Uterus (tissue), 4 donors: ENCODE measurements at places on chromosomes 13 and 19.

DNA sequence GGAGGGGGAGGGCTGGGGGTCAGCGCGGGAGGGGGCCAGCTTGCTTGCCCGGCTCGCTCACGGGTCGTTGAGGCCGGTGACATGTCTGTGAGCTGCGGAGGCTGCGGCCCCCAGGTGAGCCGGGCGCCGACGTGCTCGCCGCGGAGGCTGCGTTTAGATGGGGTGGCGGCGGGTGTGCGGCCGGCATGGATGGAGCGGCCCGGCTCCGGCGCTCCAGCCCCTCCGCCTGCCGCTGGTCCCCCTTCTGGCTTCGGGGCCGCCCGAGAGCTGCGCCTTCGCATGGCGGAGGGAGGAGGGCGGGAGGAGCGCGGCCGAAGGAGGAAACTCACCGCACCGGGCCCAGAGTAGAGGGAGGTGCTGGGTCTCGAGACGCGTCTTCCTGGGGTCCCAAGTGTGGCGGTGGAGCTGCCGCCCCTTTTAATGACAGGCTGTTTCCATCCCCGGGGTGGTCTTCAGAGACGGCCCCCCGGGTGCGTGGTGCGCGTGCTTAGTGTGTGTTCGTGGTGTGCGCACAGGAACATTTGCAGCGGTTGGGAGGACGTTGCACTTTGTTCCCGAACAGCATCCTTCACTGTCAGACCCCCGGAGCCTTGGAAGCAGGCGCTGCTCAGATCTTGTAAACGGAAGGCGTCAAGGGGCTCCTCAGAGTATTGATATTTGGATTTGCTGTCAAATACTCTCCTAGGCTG, at the start of gene AKAP11:
Gene AKAP11 (plus strand): TSS at position 38 of the 689 bp plus-strand sequence. CDS start 14,197 bp downstream, outside the sequence.
- H3K4me3 ChIP-seq, result peak within 1 kb of the TSS; percentile 72
- peak within 1 kb of the TSS; percentile 92 for H3K27ac ChIP-seq
- H3K36me3 ChIP-seq, result no peaks in the 10 kb centered on the region
- no peaks in the 10 kb centered on the region for H3K4me1 ChIP-seq
- peak; percentile 28 for DNase-seq
- H3K27me3 ChIP-seq, result no peaks in the 10 kb centered on the region

DNA sequence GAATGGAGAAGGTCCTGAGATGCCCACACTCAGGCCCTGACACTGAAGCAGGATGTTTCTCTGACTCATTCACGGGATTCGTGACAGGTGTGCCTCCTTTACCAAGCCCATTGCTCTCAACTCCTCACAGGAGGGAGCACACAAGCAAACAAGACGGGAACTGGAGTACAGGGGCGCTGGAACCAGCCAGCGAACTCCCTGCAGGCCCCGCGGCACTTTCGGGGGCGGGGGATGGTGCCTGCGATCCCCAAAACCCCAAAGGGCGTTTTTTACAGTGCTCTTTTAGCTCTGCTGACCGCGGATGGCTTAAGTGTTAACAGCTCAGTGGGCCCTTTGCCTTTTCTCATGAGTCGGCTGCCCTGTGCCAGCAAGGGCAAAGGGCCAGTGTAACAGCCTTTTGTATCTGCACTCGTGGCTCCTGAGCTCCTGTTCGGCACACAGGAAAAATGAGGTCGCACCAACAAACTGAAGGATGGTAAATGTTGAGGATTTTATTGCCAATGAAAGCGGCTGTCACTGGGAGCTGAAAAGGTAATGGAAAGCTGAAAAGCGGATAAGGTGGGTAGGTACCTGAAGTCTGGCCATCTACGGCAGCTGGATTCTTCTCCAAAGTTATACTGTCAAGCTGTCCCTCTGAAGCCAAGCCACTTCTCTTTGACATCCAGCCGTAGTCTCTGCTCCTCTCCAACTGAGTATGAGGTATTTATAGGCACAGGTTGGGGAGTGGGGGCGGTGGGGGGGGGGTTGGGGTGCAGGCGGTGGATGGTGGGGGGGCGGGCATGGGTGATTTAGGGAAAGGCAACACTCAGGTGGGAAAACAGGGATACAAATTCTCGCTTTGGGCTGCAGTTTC, 65.0 kb upstream of the TRPC4 start:
- no peak overlapping the region for H3K4me3 ChIP-seq
- H3K27ac ChIP-seq, result no peak overlapping the region
- no peak for DNase-seq
- no peaks in the 10 kb centered on the region for H3K36me3 ChIP-seq

- no peak overlapping the region for H3K27ac ChIP-seq
- H3K4me3 ChIP-seq, result no peak overlapping the region
- DNase-seq, result no peak
These were observed 155.5 kb downstream of the TBC1D4 start for GRCh38 chr13:75326173-75327134.

DNA sequence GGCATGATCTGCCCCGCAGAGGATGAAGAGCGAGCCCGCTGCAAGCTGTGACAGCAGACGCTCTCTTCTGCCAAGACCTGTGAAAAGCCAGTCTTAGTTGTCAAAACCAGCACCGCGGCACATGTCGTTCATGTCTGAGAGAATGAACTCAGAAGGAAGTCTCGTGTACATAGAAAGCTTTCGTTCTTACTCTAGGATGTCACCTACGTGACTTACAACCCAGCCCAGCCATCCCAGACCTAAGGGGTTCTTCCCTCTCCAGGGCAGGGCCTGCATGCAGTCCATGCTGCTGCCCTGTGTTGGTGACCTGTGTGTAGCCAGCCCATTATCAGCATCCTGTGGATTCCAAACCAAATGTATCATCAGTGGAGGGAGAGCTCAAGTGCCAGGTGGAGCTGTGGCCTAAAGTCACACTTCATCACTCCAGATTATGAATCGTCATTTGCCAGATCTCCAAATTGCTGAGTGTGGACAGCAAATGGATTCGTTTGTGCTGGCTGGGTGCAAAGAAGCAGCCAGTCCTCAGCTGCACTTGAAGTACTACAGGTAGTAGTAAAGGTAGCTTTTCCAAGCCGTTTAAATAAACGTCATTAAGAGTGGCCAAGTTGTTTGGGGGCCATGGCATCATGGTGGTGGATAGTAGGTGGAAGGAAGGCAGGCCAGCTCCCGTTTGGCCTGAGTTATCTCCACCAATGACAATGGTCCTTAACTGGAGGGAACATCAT, 73.9 kb upstream of the GPR183 start:
- H3K4me1 ChIP-seq, result no peaks in the 10 kb centered on the region
- no peak overlapping the region for H3K4me3 ChIP-seq
- H3K27ac ChIP-seq, result no peak overlapping the region

DNA sequence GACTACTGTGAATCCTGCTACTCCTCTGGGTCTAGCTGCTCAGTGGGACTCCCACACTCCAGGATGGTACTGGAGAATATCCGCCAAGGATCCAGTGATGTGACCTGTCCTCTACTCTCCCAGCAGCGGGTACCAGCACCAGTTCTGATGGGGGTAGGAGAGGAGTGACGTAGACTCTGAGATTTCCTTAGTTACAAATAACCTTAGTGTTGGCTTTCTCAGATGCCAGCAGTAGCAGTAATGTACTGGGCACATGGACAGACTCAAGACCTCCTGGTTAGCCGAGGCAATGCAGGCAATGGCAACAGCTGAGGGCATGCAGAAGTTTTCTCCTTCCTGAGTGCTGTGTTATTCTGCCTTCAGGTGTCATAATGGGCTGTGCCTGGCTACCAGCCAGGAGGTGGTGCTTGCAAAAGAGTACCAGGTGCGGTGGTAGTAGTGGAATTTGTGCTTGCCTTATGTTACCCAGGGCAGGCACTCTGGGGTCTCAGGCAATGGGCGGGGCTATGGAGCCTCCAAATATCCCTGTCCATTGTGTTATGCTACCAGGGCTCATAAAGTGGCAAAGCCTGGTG, 105.3 kb upstream of the KLF5 start:
- H3K4me3 ChIP-seq, result no peak overlapping the region
- H3K36me3 ChIP-seq, result no peaks in the 10 kb centered on the region
- H3K27me3 ChIP-seq, result no peaks in the 10 kb centered on the region
- H3K4me1 ChIP-seq, result no peaks in the 10 kb centered on the region
- no peak overlapping the region for H3K27ac ChIP-seq

DNA sequence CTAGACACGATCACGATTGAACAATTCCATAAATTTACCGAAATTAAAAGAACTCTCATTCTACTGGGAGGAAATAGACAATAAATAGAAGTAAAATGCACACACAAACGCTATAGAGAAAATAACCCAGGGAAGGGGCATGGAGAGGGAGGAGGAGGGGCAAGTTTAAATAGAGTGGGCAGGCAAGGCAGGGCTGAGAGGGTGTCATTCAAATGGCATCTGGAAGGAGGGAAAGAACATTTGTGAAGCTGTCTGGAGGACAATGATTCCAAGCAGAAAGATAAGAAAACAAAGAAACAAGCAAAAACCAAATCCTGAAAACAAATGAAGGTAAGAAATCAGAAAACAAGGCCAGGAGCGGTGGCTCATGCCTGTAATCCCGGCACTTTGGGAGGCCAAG, 45.6 kb upstream of the GTF2F2 start:
- H3K27me3 ChIP-seq, result no peaks in the 10 kb centered on the region
- H3K4me3 ChIP-seq, result no peak overlapping the region
- H3K27ac ChIP-seq, result no peak overlapping the region
- no peak for DNase-seq
- no peaks in the 10 kb centered on the region for H3K4me1 ChIP-seq

DNA sequence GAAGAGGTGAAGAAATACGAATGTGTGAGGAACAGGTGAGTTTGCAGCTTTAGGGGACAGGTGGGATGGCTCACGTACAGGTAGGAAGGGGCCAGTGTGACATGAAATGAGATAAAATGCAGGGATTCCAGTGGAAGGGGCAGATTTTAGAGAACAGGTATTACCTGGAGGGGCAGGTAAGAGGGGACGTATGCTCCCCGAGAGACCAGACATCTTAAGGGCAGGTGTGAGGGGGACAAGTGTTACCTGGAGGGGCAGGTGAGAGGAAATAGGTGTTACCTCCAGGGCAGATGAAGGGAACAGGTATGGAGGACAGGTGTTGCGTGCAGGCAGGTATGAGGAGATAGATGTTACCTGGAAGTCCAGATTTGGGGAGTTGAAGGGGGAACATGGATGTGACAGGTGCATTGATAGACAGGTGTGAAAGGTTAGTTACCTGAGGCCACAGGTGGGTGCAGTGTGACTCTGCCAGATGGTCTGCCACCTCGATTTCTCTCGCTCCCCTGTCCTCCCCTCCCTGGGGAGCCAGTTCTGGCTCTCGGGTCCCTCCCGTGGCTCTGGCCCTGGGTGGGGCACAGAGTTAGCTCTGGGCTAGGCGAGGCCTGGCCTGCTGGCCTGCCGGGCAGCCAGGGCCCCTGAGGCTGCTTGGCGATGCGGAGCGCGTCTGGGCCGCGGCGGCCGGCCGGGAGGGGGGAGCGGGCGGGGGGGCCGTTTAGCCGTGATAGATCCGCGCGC, 2.1 kb downstream of the ERFL start:
- H3K4me1 ChIP-seq, result peaks cover 11% of the 10 kb centered on the region
- peaks cover 22% of the 10 kb centered on the region for H3K27me3 ChIP-seq
- no peak overlapping the region for H3K27ac ChIP-seq
- H3K36me3 ChIP-seq, result no peaks in the 10 kb centered on the region
- DNase-seq, result no peak

DNA sequence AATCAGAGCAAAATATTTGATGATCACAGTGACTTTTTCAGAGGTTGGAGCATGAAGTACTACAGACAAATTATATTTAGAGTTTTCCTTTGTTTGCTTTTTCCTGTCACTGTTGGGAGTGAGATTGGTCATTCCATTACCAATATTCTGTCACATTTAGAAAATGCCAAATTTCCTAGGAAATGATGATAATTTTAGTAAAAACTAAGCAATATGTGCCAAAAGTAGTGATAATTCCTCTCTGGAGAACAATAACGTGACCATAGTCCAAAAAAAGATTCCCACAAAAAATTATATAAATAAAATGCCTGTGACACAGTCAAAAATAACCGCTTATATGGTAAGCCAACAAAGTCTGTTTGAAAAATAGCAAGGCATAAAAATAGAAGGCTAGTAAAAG, 2719.4 kb downstream of the PCDH9 start:
- H3K4me3 ChIP-seq, result no peak overlapping the region
- H3K27ac ChIP-seq, result no peak overlapping the region
- no peaks in the 10 kb centered on the region for H3K4me1 ChIP-seq
- DNase-seq, result no peak
- H3K36me3 ChIP-seq, result no peaks in the 10 kb centered on the region
- no peaks in the 10 kb centered on the region for H3K27me3 ChIP-seq

- no peak overlapping the region for H3K4me3 ChIP-seq
- H3K27ac ChIP-seq, result no peak overlapping the region
- no peaks in the 10 kb centered on the region for H3K36me3 ChIP-seq
These were observed 28.4 kb downstream of the RASA3 start for GRCh38 chr13:114103801-114104654.

GRCh38 chr19:45297674-45298073, 25.0 kb downstream of the CKM start:
- H3K27ac ChIP-seq, result no peak overlapping the region
- H3K4me1 ChIP-seq, result no peaks in the 10 kb centered on the region
- no peaks in the 10 kb centered on the region for H3K27me3 ChIP-seq
- DNase-seq, result no peak
- H3K36me3 ChIP-seq, result no peaks in the 10 kb centered on the region
- no peak overlapping the region for H3K4me3 ChIP-seq

GRCh38 chr13:32060401-32060878, 28.9 kb downstream of the FRY start:
- no peaks in the 10 kb centered on the region for H3K4me1 ChIP-seq
- DNase-seq, result no peak
- no peaks in the 10 kb centered on the region for H3K27me3 ChIP-seq
- no peaks in the 10 kb centered on the region for H3K36me3 ChIP-seq

GRCh38 chr19:19538061-19538784, at the start of gene CILP2:
Gene CILP2 (plus strand): TSS chr19:19538265. CDS start chr19:19538350, 85 bp downstream.
- H3K36me3 ChIP-seq, result no peaks in the 10 kb centered on the region
- H3K27me3 ChIP-seq, result peaks cover 19% of the 10 kb centered on the region
- no peak within 1 kb of the TSS for H3K27ac ChIP-seq
- no peaks in the 10 kb centered on the region for H3K4me1 ChIP-seq

GRCh38 chr19:27929399-27929798, 1283.6 kb downstream of the UQCRFS1 start:
- no peaks in the 10 kb centered on the region for H3K36me3 ChIP-seq
- H3K27me3 ChIP-seq, result no peaks in the 10 kb centered on the region
- no peak for DNase-seq
- H3K4me1 ChIP-seq, result no peaks in the 10 kb centered on the region
- H3K4me3 ChIP-seq, result no peak overlapping the region
- no peak overlapping the region for H3K27ac ChIP-seq
